ENCODE measurements at places on chromosomes 4 and X.

DNA sequence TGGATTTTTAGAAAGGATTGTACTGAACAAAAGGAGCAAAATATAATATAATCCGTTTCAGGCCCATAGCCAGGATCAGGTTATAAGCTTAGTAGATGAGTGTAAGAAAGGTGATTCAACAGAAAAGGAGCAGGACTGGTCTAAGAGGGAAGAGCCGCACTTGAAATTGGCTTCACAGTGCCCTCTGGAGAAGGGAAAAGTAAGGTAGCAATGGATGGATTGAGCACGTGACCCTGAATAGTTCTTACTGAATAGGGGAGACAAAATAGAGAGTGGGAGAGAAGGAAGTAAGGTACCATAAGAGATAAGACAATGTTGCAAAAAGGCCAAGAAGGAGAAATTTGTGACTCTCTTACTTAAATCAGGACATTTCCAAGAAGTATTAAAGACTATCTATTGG, 15.6 kb downstream of the CXorf66 start:
- DNase-seq = no peak

DNA sequence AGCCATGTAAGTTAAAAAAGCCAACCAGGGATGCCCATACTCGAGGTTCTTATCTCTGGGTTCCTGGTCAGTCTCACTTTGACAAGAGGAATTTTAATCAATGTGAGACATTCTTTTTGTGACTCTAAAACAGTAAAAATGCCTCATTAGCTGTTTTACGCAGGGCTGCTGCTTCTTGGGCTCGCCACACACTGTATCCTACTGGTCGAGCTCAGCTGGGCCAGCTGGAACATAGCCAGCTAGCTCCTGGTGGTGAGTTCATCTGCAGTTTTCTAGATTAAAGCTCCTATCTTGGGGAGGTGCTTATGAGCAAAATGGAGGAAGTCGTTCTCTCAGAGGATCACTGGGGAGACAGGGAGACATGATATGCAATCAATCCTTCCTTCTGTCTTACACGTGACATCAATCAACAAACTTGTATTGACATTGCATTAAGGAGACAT, 55.9 kb upstream of the LEF1 start:
- peak; percentile 28 for DNase-seq

GRCh38 chrX:84133023-84133422, 55.0 kb downstream of the RPS6KA6 start:
- no peak for DNase-seq

GRCh38 chr4:42904986-42905385, 12.5 kb downstream of the GRXCR1 start:
- no peak for DNase-seq

DNA sequence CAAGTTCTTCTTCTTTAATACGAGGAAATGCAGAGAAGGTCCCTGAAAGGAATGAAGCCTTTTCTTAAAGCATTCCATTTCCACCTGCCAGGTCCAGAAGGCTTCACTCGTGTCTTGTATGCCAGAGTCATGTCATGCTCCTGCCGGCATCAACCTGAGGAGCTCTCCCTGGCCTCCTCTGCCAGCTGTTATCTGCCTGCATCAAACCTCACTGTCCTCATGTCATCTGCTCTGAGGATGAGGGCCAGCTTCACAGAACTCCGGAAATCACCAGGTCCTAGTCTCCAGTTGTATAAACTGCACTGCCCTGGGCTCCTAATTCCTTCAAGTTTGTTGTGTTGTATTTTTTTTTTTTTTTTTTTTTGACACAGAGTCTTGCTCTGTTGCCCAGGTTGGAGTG, 20.0 kb upstream of the S100G start:
- DNase-seq = no peak

GRCh38 chr4:141390571-141390970, 169.9 kb downstream of the ZNF330 start:
- DNase-seq = no peak

DNA sequence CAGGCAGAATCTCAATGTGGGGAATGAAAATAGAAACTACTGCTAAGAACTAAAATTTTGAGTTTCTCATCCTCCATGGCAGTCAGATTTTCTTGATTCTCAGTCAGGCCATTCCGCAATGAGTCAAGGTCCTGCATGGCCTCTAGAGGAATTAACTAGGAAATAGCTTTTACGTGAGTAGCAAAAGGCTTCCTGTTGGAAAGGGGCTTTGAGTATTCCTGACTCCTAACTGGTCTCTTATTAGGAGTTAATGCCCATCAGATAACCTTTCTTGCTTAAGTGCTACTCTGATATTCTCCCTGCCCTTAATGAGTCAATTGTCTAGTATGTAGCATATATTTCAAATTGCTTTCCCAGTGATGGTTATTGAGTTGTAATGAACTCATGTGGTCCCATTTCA, 65.7 kb upstream of the ARHGAP24 start:
- DNase-seq = no peak

DNA sequence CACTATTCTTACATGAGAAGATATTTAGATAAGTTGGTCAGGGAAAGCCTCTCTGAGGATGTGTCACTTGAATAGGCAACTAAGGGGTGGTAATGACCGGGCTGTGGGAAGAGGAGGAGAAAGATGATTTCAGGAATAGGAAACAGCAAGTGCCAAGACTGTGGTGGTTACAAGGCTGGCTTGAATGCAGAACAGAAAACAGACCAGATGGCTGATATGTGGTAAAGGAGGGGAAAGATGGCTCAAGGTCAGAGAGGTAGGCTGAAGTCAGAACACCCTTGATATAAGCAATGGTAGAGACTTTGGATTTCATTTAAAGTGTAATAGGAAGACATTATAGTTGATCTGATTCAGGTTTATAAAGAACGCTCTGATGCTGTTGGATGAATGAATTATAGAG, 15.0 kb downstream of the TLR7 start:
- no peak for DNase-seq

DNA sequence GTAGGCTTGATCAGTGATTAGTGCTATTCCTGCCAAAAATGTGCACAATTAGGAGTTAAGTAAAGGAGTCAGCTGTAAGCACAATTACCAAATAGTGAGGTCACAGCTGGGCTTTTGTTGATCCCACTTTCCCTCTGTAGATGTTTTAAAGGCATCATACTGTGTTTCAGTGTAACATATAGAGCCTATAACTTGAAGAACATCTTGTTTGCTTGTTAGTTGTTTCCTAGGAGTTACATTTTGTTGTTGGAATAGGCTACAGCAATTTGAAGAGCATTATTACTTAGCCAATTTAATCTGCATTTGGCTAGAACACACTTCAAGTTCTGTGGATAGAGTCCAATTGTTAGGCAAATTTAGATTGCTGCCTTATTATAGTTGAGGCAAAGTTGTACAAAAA, 210.7 kb upstream of the MAD2L1 start:
- no peak for DNase-seq

DNA sequence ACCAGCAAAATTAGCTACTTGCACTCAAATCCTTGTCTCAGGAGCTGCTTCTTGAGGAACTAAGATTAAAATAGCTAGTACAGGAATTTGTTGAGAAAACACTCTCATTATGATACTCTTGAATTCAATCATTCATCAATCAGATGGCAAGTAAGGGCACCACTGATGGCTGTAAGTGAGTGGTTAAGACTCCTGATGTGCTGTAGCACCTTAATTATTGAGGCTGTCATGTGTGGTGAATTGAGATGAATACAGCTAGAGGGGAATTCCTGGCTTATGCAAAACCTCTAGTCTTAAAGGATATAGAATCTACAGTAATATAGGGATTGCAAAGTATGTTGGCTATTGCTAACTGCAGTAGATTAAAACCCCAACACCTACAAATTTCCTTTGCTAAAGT, 509.1 kb downstream of the IQCM start:
- no peak for DNase-seq

DNA sequence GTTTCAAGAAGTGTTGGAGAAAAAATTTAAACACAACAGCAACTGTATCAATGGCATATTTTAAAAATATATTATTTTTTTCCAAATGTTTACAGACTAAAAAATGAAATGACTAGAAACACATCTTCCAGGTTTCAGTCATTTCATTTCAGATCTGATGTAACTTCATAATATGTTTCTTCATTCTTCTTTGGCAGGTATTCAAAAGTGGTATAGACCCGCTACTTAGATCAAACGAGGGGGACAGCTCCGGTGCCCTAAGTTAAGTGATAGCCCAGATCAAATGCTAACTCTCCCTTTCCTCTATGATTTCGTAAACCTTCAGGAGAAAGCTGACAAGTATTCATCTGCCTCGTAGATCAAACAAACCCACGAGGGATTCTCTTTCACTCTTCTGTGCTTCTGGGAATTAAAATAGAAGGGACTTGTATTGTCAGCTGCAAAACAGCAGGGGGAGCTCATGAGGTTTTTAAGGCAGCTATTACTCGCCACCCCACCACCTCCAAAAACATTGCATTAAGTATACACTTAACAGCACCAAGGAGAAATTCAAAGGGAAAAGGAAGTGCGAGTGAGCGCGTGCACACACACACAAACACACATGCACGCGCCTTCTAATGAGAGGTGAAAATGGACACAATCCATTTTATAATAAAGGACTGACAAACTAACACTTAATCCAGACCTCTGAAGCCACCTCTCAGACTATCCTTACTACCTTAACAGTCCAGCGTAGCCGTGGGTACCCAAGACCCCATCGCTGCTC, 21.4 kb downstream of the HELT start:
- DNase-seq = peak; percentile 75

- DNase-seq = no peak
These were observed 22.1 kb upstream of the MSX1 start for GRCh38 chr4:4837316-4837715.

DNA sequence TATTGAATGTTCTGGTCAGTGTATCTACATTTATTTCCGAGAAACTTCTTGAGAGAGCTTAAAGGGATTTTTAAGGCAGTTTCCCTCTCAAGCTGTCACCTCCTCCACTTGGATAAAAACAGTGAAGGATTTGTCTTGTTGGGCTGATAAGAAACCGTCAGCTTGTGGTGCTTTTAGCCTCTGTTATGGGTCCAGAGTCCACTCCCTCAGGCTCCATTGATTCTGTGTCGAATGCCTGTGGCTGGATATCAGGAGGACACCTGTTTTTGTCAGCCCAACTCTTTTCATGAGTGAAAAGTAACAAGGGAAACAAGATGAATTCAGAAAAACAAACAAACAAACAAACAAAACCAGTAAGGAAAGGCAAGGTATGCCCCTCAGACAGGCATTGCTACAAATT, 12.4 kb downstream of the CLCN4 start:
- peak; percentile 5 for DNase-seq

GRCh38 chrX:54288277-54288676, 69.6 kb downstream of the WNK3 start:
- DNase-seq = no peak

DNA sequence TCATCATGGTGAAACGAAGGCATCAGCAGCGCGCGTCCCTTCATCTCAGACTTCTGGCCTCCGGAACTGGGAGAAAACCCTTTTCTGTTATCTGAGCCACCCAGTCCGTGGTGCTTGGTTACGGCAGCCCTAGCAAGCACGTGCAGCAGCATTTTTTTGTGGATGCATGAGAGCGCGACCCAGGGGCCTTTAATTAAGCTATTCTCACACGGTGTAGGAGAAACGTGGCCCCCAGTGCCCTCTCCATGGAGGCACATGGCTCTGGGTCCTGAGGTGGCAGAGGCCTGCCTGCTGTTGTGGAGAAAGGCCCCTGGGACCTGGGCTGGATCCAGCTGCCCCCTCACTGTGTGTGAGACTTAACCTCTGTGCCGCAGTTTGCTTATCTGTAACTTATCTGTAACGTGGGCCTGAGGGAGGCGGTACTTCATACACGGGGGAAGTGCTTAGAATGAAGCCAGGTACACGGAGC, 9.5 kb downstream of the CLCN4 start:
- DNase-seq = no peak

DNA sequence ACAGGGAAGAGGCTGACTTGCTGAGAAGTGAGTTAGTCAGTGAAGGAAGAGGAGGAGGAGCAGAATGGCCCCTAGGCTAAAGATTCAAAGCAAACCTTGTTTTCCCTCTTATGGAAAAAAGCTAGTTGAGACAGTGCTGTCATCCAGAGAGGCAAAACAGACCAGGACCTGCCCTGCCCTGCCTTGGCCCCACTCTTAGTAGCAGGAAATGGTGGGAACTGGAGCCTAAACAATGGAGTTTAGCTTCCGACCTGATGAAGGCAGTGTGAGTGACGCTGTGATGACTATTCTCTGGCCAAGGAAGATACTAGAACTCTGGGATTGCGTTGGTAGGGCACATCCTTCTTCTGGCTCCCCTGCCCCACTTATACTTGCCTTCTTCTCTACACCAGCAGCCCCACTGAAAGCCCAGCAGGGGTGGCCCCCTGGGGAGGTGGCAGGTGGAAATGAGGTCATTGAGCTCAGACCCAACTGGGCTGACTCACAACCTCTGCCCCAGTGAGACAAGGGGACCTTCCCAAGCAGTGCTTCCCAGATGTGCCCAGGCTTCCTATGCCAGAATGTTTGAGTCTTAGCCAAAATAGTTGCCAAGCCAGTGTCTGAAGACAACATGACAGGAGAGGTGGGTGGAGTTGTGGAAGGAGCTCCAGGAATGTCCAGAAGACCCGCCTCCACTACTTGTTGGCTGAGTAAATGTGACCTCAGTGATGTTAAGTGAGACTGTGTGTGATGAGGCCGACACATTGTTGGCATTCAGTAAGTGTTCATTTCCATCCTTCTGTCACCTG, 38.8 kb downstream of the MSN start:
- DNase-seq = peak; percentile 21

GRCh38 chrX:85084770-85085393, 81.2 kb downstream of the APOOL start:
- peak; percentile 7 for DNase-seq

DNA sequence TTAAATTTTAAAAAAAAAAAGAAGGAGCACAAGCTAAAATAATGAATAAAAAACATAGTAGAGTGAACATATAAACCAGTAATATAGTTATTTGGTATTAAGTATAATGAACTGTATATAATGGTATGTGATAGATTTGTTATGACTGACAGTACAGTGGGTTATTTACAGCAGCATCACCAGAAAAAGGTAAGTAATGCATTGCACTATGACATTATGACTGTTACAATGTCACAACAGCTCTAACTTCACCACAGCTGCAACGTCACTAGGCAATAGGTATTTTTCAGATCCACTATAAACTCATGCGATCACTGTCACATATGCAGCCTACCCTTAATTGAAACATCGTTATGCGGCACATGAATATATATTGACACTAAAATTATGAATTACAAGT, 72.5 kb downstream of the COX7B2 start:
- no peak for DNase-seq

GRCh38 chrX:43328358-43328946, 327.6 kb upstream of the MAOA start:
- no peak for DNase-seq

- DNase-seq = no peak
These were observed 260.8 kb upstream of the TENM3 start for GRCh38 chr4:181982437-181982836.

GRCh38 chrX:12789976-12790375, 1.2 kb upstream of the PRPS2 start:
- no peak for DNase-seq

GRCh38 chr4:113773756-113774155, 12.2 kb upstream of the CAMK2D start:
- DNase-seq = peak; percentile 12

GRCh38 chrX:149830192-149830873, 48.6 kb downstream of the MAGEA9 start:
- DNase-seq = no peak
